Activated CD4-positive, alpha-beta T cell treated with anti-CD3 and anti-CD28 coated beads, Interleukin-2, amount 50 U/mL, for 16 hours (primary cell): ENCODE measurements at places on chromosomes 7 and 10.

DNA sequence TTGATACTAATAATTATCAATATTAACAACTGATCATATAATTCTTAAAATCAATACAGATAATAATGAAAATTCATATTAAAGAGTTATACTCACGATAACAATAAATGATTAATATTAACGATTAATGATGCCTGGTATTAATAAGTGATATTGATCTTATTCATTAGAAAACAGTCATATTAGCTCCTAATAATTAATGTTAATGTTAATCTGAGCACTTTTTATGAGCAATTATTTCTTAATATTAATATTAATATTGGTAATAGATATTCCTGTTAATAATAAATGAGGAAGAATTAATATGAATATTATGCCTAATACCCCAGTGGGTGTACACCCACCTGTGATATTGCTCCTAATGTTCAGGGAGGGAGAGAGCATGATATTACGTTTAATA lies 23.6 kb downstream of the MEIG1 start:
- no peak for DNase-seq

DNA sequence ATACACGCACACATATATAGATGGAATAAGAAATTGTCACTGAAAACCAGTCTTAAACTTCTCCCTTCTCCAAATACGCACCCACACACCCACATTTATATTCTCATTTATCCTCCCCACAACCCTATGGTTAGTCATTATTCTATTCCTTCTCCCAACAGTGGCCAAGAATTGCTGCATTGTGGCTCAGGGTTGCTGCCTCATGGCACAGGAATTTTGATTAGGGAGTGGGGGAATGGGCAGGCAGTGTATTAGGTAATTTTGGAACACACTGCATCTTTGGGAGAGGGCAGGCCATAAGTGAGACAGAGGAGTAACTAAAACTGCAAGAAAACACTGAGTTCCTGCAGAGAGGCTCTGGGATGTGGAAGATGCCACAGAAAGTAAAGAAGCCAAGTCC lies 35.7 kb downstream of the NAPEPLD start:
- DNase-seq, result no peak

DNA sequence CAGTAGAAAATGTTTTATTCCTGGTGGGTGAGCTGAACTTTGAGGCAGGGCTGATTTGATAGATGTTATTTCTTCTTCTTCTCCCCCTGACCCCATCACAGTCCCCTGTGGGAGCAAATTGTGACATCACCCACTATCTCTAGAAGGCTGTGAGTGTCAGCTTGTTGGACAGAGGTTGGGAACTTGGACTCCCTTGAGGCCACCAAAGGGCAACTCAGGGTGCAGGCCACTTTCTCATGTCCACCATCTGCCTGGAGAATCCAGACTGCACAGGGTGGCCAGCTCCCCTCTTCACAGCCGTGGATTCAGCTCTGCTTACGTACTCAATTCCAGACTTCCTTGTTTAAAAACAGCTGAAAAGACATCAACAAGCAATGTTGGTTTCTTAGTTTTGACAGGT lies 103.0 kb downstream of the LRRC18 start:
- no peak for DNase-seq

DNA sequence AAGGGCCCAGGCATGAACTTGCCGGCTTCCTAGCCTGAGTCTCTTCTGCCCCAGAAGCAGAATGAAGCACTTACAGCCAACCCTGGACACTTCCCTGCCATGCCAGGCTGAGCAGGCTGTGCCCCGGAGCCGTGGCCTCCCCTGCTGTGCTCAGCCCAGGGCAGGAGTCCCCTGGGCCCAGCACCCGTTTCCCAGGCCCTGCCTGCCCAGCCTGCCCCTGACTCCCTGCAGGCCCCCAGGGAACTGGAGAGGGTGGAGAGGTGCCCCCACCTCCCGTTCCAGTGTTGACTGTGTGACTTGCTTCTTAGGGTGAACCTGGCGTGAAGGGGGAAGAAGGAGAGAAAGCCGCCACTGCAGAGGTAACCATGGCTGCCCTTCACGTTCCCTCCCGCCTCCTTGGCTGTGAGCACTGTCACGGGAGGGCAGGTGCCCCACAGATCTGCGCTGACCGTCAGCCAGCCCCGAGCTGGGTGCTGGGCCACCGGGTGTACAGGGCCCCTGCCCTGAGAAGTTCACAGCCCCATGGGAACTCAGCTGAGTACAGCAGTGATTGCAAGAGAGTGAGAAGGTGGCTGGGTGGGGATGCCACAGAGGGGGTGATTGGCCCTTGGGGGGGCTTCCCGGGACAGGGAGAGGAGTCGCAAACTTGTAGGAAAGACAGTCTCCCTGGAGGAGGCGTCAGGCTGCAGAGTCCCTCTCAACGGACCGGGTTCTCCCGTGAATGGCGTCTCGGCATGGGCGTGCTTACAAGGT lies 75.9 kb downstream of the MYL10 start:
- no peak for DNase-seq

GRCh38 chr10:4557469-4557868 lies 268.5 kb upstream of the AKR1E2 start:
- no peak for DNase-seq

GRCh38 chr7:131769241-131769640 lies 212.8 kb upstream of the PODXL start:
- DNase-seq, result no peak
